ENCODE measurements at places on chromosomes 2 and 18.

- DNase-seq, result no peak
Measured at GRCh38 chr18:34847408-34847807, 137.3 kb downstream of the DTNA start.

GRCh38 chr2:106521016-106521415, 33.9 kb downstream of the CD8B2 start:
- DNase-seq, result no peak

GRCh38 chr2:19409046-19409445, 50.6 kb upstream of the OSR1 start:
- DNase-seq, result no peak

DNA sequence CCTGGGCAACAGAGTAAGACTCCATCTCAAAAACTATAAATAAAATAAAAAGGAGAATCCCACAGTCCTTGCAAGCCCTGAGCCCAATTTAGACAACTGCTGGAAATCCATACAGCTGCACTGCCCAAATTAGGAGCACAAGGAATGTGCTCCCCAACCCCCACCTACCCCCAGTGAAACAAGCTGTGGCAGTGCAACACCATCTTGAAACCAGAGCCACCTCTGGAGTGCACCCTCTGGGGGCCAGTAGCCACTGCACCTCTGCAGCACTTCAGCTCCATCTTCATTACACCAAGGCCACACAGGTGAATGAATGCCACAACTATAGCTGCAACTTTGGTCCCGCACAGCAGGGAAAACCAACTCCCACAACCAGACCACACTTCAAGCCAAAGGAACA, 37.3 kb downstream of the USP34 start:
- no peak for DNase-seq

DNA sequence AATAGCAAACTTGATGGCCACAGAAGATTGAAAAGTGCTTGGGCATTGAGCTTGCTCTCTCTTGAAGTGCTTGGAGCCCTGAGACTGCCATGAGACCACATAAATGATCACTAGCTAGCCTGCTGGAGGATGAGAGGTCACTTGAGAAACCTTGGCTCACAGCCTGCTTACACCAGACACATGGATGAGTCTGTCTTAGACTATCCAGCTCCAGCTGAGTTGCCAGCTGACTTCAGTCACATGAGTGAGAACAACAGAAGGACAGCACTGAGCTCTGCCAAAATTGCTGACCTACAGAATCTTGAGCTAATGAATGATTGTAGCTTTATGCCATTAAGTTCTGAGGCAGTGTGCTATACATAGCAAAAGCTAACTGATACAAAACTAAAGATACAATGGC, 18.1 kb downstream of the NABP1 start:
- DNase-seq, result no peak

- no peak for DNase-seq
Measured at GRCh38 chr18:51520676-51521180, 323.2 kb upstream of the MEX3C start.

- DNase-seq, result no peak
Measured at GRCh38 chr2:162490761-162491470, 147.0 kb downstream of the GCA start.

All from activated CD8-positive, alpha-beta memory T cell treated with anti-CD3 and anti-CD28 coated beads for 1 hour (primary cell).